ENCODE measurements at places on chromosomes 2 and 18.

DNA sequence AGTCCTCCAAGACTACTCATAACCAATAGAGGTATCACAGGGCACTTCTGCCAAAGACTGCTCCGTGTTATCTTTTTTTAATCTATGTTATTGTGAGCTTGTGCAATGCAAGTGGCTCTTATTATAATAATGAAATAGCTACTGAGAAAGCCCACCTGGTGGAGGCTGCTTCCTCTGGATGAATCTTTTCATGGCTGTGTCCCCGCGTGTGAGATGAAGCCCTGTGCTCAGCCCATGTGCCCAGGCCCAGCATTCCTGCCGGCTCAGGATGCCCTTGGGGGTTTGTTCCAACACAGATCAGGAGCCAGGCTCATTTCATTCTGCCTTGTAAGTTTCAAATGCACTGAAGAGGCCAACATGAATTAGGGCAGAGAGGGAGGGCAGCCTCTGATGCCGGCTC is 18.7 kb downstream of the APCDD1 start:
- DNase-seq, result no peak

GRCh38 chr2:38108907-38109731 is 33.2 kb upstream of the CYP1B1 start:
- DNase-seq, result no peak

DNA sequence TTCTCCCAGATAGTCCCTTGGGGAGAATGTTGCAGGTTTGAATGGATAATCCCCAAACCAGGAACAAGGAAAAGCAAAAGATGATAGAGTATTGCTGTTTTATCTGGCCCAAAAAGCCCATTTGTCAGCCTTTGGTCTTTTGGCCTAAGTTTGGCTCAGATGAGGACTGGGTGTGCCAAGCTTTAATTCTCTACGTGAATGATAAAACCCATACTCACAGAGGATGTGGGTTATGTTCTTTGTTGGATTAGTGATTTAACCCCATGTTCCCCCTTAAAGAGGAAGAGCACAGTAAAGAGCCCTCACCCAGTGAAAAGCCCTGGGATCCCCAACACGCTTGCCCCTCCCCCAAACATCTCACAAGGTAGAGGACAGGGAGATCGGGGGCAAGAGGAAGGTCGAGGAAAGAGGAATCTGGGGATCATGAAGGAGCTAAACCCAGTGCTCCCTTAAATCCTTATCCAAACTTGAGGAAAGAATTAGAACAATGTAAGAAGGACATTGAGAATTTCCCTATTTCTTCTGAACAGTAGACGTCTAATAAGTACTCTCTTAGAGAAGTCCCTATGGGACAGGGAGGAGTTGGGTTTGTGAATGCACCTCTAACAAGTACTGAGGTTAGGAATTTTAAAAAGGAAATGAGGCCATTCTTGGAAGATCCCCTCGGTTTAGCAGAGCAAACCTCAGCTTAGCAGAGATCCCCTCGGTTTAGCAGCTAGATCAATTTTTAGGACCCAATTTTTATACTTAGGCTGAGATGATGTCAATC is 105.0 kb downstream of the HIBCH start:
- no peak for DNase-seq

- DNase-seq, result no peak
These were observed 104.1 kb downstream of the ZBTB7C start for GRCh38 chr18:48304906-48305693.

DNA sequence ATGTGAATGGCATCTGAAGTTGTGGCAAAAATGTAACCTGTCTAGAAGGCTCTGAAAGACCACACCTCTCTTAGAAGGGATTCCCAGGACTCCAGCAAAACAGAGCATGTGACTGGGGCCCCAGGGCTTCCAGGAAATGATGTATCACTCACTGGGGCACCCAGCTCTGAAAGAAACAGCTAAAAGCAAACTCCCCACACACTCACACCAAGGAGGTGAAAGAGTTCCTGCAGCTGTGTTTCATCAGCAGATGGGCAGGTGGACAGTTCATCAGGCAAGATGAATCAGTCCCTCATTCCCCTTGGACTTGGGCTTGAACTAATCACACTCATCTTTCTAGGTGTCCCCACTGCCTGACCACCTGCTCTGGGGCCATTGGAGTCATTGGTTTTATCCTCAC is 76.2 kb downstream of the CCBE1 start:
- no peak for DNase-seq

All from stimulated activated CD4-positive, alpha-beta T cell treated with anti-CD3 and anti-CD28 coated beads, Interleukin-4, amount 100 ng/mL, for 4 hours (primary cell).